Kasumi-1 (cell line): ENCODE measurements at places on chromosomes 13 and 19.

GRCh38 chr19:5254543-5254942 is 86.1 kb downstream of the PTPRS start:
- no peak for DNase-seq

GRCh38 chr19:2612619-2613249 is 89.8 kb downstream of the GNG7 start:
- no peak for DNase-seq

GRCh38 chr13:53013113-53013512 is 15.5 kb upstream of the OLFM4 start:
- no peak for DNase-seq

DNA sequence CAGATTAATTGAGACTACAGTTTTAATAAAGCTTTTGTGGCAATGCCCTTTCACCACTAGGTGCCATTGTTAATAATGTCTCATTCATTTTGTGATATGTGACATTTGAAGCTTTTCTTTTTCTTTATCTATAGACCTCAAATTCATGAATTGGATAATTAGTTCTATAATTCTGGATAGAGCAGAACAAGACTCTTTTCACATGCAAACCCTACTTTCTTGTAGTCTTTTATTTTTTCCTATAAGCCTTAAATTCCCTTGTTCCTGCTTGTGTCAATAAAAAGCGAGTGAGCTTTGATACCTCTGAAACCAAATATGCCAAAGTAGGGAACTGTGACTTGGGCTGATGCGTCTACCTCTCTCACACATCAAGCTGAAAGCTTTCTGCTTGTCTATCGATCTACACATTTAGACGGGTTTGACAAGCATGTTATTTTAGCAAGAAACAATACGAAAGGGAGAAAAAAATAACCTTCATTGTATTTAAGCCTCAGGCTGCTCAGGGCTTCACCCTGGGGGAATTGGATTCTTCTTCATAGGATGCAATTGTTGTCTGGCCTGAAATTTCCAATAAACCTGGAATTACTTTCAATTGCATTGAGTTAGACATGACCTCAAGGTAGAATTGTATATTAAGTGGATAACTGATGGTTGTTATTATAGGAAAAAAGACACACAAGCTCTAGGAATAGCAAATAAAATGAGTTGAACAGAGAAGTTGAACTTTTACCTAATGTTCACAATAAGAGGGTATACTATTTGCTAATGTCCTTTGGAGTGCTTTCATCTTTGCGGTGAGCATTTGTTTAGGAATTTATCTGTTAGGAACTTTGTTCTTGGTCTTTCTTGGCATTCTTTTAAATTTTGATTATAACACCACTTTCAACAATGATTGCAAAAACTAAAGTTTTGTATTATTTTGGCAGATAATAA is 1150.2 kb upstream of the PCDH9 start:
- DNase-seq: no peak

DNA sequence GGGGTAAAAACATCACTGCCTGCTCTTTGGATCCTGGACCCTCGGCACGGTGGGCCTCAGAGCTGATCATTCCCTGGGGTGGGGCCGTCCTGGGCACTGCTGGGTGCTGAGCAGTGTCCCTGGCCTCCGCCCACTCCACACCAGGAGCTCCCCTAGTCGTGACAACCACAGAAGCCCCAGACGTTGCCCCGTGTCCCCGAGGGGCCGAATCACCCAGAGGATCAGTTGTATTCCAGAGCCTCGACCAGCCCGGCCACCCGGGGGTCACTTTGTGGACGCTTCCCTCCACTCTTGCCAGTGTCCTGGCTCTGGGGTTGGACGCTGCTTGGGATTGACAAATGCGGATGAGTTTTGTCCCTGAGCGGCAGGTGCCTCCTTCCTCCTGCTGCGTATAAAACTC is 10.2 kb downstream of the C2CD4C start:
- no peak for DNase-seq

DNA sequence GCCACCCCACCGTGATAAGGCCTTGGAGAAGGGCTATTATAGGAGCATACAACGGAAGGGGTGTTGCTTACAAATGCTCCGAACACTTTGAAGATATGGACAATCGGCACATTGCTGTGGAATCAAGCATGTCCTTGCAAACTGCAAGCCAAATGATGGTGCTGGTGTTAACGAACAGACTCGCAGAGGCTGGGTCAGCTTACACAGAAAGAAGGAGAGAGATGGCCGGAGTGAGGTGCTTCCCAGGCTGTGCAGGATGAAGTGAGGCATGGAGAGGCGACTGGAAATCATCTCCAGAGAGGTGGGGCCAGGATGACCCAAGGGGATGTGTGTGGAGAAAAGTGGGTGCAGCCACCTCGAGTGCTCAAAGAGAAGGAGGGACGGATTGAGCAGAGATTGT is 42.2 kb downstream of the HSPH1 start:
- no peak for DNase-seq

DNA sequence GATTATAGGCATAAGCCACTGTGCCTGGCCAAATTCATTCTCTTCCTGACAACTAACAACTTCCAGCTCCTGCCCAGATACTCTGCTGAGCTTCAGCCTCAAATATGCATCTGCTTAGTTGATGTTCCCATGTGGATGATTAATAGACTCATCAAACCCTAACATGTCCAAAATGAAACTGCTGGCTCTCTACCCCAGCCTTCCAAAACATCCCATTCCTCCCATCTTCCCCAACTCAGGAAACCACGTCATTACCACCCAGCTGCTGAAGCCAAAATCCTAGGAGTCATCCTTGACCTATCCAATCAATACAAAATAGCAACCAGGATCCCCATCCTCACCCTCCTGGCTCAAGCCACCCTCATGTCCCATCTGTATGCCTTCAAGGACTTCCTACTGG is 20.9 kb downstream of the POU2F2 start:
- no peak for DNase-seq

GRCh38 chr19:29796173-29796573 is 15.6 kb upstream of the CCNE1 start:
- no peak for DNase-seq

DNA sequence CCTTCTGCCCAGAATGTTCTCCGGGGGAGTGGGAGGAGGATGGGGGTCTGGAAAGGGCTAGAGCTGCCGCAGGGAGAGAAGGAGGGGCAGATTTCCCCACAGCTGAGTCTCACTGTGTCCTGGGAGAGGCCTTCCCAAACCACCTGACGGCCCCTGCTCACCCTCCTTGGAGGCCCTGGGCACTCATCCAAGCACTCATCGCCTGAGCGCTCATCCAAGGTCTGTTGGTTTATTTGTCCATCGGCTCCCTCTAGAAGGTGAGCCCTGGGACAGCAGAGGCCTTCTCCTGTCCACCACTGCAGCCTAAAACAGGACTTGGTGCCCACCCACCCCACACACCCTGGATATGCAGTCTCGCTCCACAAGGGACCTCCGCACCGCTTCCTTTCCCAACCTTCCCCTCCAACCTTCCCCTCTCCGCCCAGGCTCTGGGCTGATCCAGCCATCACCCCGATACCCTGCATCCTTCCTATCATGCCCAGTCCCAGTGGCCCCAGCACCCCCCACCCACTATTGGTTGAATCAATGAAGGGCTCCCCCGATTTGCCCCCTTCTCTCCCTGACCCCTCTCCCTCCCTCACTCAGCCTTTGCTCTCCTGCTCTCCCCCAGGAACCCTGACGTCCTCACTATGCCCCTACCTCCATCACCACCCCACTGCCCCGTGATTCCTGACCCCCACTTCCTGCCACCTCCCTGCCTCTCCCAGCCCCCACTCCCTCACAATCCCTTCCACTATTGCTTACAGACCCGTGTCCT is 1.7 kb downstream of the UBXN6 start:
- DNase-seq: no peak

- no peak for DNase-seq
Observed at GRCh38 chr13:110067355-110068175, 239.4 kb downstream of the COL4A1 start.

DNA sequence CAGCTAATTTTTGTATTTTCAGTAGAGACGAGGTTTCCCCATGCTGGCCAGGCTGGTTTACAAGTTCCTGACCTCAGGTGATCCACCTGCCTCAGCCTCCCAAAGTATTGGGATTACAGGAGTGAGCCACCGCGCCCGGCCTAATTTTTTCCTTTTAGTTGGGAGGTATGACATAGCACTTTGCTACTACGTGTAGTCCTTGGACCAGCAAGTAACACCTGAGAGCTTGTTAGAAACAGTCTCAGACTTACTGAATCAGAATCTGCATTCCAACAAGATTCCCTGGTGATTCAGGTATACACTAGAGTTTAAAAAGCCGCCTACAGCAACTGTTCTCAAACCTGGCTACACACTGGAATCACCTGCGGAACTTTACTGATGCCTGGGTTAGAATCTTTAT is 1.8 kb upstream of the FARP1 start:
- DNase-seq: no peak

- DNase-seq: no peak
Observed at GRCh38 chr13:113794086-113794485, 35.1 kb downstream of the TMEM255B start.

- peak; percentile 44 for DNase-seq
Observed at GRCh38 chr19:47032171-47032811, 12.7 kb downstream of the NPAS1 start.

DNA sequence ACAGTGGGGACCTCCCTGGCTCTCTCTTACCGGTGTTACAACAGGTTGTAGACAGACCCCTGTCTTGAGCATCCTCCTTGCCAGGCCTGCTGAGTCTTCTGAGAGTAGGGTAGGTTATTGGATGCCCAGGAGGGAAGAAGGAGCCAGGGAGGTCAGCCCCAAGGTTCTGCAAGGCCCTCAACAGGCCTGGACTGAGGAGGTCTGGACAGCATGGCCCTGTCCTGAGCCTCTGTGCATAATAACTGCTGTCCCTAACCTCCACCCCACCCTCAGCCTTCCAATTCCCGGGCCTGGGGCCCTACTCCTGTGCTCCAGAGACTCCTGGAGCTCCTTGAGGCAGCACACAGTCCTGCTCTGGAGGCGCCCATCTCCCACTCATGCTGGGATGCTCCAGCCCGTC is 336 bp downstream of the CD22 start:
- DNase-seq: no peak

- no peak for DNase-seq
Observed at GRCh38 chr19:45376045-45376724, 5.8 kb upstream of the ERCC2 start.

GRCh38 chr13:50731400-50731799 is 112.1 kb downstream of the DLEU7 start:
- DNase-seq: no peak

- DNase-seq: no peak
Observed at GRCh38 chr19:51421229-51422052, 4.0 kb upstream of the SIGLEC10 start.

DNA sequence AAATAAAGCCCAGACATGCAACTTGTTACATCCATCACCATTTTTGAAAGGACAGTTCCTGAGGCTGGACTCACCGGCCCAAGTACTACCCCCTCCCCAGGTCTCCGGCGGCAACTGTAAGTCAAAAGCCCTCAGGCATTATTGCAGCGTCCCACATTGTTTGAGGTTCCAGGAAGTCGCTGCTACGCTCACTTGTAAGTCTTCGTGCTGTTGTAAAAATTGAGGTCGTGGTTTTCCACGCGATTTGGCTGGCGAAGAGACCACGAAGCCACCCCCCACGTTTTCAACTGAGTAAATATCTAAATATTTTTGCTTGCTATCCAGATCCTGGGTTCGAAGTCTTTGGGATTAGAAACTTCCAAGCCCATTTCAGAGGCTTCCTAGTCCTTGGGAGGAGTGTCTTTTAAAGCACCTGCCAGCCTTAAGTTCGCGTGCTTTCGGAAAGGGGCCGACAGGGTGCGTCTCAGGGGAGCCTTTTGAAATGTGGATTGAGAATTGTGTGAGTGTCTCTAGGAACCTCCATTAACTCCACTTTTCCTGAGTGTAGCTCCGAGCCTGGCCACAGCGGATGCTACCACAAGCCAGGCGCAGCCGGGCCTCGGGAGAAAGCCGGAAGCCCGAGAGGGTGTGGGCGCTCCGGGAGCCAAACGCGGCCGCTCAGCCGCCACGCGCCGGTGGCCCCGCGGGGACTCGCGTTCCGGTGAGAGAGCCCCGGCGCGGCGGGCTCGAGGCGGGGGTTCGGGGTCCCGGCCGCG is 434 bp upstream of the FNDC3A start:
- peak; percentile 75 for DNase-seq

DNA sequence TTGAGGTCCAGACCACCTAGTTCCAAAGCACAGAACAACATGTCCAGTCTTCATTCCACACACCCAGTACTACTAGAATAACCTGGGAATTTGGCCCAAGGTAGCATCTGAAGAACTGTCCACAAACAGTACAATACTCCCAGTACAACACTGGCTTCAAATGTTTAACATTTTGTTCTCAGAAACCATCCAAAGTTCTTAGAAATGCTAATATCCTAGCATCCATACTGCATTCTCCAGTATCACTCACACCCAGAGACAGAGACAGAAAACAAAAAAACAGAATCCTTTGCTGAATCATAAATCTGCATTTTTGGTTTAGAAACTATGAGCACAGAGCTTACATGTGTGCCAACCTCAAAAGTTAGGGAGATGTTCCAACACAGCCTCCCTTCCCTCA is 490.8 kb downstream of the FOXO1 start:
- DNase-seq: no peak

DNA sequence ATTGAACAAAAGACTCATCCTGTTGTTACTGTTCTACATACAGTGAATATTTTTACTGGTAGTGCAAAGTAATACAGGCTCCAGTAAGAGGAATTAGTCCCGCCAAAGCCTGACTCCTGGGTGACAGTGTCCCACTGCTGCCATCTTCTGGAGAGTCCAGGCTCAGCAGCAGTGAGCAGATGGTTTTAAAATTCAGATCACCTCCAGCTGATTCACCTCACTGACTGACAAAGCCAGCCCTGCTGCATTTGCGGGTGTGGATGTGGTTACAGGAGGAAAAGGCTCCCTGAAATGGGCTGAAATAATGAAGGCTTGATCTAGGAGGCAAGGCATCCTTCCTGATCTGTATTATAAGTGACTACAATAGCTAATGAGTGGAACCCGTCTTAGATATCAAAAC is 18.3 kb downstream of the PABPC3 start:
- DNase-seq: peak; percentile 71

DNA sequence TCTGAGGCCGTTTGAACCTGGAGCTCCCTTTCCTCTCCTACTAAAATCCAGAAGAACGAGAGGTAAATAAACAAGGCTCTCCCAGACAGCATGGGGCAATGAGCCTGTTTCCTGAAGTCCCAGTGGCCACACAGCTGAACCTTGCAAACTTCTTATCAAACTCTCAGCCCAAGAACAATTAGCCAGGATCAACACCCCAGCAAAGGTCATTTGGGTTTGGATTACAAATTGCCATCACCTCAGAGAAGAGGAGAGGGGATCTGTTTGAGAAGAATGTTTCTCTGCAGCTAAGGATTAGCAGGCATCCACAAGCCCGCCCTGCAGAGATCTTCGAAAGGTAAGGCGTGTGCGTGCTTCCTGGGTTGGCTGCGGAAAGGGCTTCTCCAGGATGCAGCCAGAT is 201.9 kb upstream of the SOX1 start:
- DNase-seq: no peak

GRCh38 chr13:25692099-25692498 is 320.3 kb downstream of the ATP8A2 start:
- DNase-seq: no peak

GRCh38 chr19:52626915-52627314 is 11.2 kb downstream of the ZNF83 start:
- DNase-seq: no peak
